Activated T-helper 1 cell treated with Interleukin-2 at 50 U/mL for 16 hours (primary cell): ENCODE measurements at places on chromosomes 6 and 20.

- no peak for DNase-seq
Observed at GRCh38 chr20:22795871-22796270, 211.5 kb upstream of the FOXA2 start.

DNA sequence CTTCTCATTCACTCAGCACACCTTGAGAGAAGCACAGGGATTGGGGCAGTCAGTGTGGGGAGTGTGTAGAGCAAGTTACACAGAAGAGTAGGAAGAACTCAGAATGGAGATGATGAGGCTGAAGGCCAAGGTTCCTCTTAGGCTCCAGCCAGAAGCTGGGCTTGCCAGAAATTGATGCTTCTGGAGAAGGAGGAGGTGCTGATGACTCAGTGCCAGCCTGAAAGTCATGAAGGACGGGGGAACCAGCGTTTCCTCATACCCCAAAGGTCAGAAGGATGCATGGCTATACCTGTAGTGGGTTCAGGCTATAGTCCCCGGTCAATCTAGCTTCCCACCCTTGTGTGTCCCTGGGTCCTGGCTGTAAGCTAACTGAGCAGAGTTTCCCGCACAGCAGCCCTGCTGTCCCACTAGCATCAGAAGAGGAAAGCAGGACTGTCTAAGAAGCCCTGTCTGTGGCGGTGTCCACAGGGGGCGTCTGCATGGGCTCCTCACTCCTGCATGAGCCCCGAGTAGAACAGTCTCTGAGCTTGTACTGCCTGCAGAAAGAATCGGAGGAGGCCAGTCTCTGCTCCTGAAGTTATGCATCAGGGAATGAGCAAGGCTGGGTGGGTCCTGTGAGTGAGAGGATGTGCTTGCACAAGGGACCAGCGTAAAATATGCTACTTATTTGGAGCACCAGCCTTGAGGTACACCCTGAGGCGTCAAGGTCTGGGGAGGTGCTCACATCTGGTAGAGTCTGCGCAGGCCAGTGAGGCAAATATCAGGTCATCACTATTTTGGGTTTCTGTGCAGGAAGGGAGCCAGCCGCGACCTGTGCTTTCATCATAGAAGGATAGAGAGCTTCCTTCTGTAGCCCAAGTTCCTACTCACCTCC, 148.5 kb downstream of the MRPL14 start:
- DNase-seq, result no peak

- DNase-seq, result no peak
Observed at GRCh38 chr6:19803331-19804204, 33.6 kb upstream of the ID4 start.

DNA sequence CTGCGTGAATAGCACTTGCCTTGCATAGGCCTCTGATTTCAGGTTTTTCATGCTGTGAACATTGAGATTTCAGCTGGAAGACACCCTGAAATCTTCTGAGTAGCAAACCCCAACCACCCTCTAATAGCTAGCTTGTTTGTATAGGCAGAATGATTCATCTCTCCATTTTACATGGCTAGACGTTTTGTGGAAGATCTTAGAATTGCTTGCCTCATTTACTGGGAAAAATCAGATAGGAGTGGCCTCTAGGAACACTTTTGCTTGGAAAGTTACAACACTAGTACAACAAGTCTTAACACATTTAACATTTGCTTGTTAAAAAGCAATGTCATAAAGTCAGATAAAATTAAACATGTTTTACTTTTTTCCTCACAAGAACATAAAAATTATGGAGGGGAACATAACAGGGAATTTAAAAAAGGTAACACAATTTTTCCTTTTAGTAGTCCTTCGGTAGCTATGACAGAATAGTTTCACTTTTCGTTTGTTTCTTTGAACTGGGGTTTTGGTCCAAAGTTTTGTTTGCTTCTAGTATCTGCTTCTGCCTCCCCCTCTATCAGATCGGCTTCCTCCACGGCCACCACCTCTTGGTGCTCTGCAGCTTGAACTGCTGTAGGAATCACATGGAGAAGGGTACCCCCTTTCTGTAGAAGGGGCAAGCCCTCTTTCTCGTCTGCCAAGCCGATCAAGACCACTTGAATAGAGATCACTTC, 102.2 kb upstream of the PTCHD4 start:
- no peak for DNase-seq

DNA sequence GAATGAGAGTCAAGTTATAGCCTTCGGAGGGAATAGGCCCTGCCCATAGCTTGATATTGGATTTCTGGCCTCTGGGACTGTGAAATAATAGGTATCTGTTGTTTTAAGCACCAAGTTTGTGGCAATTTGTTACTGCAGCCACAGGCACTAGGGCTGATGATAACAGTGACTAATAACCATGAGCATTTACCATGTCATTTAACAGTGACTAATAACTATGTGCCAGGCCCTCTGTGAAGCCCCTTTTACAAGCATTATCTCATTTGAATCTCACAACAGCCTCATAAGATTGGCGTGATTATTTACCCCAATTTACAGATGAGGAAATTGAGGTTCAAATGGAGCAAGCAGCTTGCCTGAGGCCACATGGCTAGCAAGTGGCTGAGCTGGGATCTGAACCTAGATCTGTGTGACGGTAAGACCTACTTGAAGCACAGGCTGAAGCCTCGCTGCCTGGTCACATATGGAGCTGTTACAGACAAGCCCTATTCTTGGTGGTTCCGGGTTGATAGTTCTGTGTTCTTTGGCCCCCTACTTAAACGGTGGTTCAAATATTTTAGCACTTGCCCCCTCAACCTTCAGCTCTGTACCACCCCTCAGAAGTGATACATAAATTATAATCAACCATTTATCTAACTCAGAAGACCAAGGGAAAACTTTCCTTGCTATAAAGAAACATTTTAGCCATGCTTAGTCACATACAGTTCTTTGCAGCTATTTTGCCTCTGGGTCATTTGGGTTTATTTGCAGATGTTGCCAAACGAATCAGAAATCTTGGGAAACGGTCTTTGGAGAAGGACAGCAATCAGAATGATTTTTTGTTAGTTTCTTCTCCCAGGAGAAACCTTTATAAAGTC, 98.3 kb downstream of the ELOVL5 start:
- DNase-seq, result no peak

- no peak for DNase-seq
Observed at GRCh38 chr6:4153514-4153985, 18.2 kb upstream of the ECI2 start.

GRCh38 chr20:11851646-11852045, 66.0 kb upstream of the BTBD3 start:
- no peak for DNase-seq

- DNase-seq, result no peak
Observed at GRCh38 chr6:116773886-116774285, 8.4 kb upstream of the FAM162B start.
